ENCODE measurements at places on chromosomes 4 and X.

- no peak for DNase-seq
Observed at GRCh38 chr4:9923195-9923812, 98.0 kb downstream of the SLC2A9 start.

DNA sequence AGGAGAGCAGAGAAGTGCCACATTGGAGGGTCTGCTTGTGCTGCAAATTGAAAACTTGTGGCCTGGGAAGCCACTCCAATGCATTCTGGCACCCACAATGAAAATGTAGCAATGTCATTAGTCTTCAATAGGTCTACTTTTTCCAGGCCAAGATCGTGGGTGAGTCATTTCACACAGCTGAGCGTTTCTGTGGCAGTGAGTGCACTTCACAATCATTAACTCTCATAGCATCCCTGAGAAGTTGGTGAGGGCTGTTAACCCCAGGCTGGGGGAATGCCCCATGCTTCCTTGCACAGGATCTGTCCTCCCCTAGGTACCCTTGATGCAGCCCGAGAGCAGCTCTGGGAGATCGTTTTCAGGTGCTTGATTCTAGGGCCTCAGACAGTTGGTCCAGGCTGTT, 196.8 kb upstream of the ATP6AP2 start:
- no peak for DNase-seq

GRCh38 chr4:176741253-176741652, 51.5 kb downstream of the VEGFC start:
- no peak for DNase-seq

DNA sequence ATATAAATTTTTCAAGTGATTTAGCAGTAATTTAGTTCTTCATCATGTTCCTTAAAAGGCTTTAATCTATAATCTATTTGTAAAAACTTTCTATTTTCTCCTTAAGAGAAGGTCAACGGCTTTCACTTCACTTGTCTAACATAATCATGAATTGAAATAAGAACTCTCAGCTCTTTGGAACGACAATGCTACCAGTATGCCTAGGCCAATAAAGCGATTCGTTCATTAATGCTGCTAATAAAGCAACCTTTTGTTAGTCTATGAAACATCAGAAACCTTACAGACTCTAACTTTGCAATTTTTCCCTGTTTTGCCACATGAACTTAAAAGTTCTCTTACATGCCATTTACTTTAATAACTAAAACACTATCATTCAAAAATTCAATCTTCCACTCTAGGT, 47.6 kb downstream of the FBXW7 start:
- no peak for DNase-seq

- no peak for DNase-seq
Observed at GRCh38 chr4:89379511-89380044, 72.0 kb upstream of the GPRIN3 start.

GRCh38 chrX:47576021-47576898, 6.0 kb upstream of the TIMP1 start:
- DNase-seq, result no peak

GRCh38 chrX:100946299-100946927, 17.7 kb upstream of the XKRX start:
- no peak for DNase-seq
